ENCODE measurements at places on chromosomes 2 and 18. TPM values are rescaled to one million over a fixed set of nuclear protein-coding genes. Genes with fewer than 3 reads are reported as not detected.
A peak's percentile ranks its signal among the peaks of the same experiment; 100 is the strongest.

CYTIP gene
- polyA plus RNA-seq: 1.5 TPM

DNA sequence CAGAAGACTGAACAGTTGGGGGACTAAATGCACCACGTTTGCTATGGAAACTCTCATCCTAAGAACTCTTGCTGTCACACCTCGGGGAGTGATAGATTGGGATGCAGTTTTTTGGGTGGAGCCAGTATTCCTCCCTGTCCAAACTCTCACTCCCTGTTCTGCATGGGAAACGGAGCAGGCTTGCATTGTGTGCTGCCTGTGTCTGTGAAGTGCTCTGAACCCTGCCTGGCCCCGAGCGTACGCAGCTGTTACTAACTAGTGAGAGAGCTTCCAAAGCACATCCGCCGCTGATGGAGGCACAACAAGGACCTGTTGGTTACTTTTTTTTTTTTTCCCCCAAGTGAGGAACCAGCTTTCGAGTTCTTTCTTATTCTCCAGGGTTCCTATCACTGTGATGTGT lies 195.5 kb downstream of the ANAPC1 start:
- DNase-seq: no peak

- no peak for DNase-seq
Observed at GRCh38 chr2:219247678-219248642, 2.7 kb downstream of the STK16 start.

GRCh38 chr18:49398331-49398730 lies 62.1 kb downstream of the DYM start:
- no peak for DNase-seq

DNA sequence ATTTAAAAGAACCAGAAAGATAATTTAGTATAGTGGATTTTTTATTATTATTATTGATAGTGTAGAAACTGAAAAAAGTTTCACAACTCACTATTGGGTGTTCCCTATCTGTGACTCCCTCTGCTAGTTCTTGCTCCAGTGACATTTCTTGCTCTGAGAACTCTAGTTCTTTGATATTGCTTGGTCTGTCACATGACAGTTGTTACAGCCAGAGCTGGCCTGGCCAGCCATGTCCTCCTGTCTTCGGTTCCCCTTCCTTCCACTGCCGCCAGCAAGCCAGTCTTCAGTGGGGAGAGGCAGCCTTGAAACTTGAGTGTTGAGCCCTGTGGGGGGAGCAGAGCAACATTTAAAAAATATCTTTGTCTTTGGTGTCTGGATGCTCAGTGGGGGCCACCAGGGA lies 7.6 kb upstream of the THOC1 start:
- no peak for DNase-seq

GRCh38 chr2:28904295-28904694 lies 9.8 kb downstream of the WDR43 start:
- no peak for DNase-seq

TIA1 gene
- polyA plus RNA-seq: 567 TPM

DNA sequence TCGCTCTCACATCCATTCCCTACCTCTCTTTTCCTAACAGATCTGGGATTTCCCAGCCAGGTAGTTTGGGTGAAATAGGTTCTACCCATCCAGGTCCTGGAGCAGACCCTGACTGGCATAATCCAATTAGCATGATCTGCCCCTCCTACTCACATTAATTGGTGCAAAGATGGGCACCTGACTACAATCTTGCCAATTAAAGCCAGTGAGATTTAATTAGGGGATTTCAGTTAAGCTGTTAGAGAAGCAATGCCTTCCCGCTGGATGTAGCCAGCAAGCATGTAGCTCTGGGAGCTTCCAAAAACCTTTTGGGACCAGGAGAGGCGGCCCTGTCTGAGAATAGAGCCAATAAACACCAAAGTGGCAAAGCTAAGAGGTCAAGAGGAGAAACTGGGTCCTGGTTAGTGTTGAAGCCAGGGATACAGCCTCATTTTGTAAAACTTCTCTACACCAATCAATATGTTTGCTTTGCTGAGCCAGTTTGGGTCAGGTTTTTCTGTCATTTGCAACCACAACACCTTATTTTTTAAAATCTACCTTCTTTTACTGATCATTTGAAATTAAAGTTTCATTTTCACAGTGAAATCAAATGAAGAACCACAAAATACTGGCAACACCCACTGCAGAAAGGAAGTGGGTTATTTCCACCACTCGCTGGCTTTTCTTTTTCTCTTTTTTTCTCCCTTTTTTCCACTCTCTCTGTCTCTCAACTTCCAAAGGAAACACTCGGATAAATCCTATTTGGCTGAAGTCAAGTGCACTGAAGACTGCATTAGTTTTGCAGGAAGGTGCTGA lies 3.2 kb upstream of the TTC39C start:
- DNase-seq: no peak

DNA sequence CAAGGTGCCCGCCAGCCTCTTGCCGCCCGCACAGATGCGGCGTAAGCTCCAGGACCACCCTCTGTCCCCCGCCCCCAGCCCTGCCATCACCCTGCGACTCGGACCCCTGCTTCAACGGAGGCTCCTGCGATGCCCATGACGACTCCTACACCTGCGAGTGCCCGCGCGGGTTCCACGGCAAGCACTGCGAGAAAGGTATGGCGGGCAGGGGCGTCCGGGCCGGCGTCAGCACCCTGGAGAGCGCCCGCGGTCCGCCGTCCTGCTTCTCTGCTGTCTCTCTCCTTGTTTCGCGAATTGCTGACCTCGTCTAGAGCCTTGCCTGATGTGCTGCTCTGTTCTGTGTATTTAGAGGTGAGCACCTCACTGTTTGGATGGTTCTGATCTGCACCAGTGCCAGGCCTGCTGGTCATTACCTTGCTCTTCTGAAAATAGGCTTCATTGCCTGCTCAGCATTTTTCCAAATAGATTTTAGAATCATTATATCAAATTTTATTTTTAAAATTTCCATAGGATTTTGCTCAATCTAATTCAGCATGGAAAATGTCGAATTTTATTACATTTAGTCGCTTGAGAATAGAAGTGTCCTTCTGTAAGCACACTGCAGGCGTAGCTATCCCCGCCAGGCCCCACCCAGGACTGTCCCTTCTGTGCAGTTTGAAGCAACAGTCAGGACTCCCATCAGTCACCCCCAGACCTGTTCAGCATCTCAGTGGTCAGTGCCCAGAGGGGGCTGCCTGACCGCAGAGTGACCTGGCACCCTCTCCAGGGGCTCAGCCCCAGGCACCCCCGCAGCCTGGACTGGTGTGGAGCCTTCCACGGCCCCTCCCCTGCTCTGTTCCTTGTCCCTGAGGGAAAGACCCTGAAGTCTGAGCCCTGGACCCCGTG lies 51.6 kb downstream of the SNED1 start:
- no peak for DNase-seq

C2orf78 gene
- not detected for polyA plus RNA-seq

DNA sequence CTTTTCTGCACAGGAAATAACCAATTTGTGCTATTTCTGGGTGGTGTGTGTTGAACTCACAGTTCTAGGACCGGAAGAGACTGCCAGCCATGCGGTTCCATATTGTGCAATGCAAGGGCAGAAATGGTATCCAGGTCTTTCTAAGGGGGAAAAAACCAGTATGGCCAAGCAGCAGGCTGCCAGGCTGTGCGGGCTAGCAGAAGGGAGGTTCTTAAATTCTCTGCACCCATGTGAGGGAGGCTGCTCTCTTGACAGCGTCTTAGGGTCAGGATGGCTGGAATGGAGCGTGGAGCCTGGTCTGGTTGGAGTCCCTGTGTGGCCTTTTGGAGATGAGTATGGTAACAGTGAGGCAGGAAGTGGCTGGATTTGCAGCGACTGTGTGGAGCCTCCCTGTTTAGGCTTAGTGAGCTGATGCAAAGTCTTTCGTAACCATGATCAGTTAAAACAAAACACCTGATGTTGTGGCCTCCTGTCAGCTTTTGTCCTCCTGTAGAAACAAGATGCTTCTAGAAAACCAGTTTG lies 52.6 kb downstream of the NCK2 start:
- DNase-seq: no peak

ETAA1 gene
- polyA plus RNA-seq: 31.1 TPM

DNA sequence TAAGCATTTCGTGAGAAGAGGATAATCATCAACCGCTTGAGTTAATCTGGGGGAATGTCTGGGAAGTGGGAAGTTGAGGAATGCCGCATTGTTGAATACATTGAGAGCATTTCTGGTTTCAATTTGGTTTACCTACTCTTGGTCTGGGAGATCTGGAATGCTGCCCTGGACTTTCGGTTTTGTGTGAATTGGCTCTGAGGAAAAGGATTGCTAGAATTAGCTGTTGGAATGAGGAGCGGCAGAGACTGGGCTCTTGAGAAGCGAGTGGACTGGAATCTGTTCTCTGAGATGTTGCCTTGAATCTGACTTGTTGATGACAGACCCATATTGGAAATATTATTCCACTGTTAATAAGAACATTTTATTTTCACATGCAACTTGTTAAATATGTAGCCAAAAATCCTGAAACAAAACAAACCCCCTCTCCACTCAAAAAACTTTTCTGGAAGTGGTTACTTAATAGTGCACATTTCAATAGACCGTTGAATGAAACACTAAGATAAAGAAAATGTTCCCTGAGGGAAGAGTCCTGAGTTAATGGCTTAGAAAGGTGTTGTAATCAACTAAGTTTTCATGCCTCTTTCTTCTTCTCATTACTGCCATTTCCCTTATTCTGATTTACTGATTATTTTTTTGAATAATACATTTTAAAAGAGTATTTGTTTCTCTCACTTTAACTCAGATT lies 50.8 kb downstream of the PTPRM start:
- DNase-seq: peak; percentile 69

DNA sequence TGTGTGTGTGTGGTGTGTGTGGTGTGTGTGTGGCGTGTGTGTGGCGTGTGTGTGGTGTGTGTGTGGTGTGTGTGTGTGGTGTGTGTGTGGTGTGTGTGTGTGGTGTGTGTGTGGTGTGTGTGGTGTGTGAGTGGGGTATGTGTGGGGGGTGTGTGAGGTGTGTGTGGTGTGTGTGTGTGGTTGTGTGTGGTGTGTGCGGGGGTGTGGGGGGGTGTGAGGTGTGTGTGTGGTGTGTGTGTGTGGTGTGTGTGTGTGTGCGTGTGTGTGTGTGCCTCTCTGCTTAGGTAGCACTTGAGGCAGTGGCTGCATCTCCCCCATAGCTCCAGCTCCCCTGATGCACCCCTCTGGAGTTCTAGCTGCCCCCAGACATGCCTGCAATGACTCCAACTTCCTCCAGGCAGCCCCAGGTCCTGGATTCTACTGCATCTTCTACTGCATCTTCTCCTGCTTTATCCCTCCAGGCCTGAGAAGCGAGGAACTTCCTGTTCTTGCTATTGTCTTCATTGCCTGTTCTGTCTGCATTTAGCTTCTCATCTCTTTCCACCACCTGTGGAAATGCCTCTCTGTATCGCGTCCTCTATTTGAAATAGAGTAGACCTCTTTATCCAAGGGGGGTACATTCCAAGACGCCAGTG lies 22.2 kb upstream of the MLPH start:
- DNase-seq: no peak

DNA sequence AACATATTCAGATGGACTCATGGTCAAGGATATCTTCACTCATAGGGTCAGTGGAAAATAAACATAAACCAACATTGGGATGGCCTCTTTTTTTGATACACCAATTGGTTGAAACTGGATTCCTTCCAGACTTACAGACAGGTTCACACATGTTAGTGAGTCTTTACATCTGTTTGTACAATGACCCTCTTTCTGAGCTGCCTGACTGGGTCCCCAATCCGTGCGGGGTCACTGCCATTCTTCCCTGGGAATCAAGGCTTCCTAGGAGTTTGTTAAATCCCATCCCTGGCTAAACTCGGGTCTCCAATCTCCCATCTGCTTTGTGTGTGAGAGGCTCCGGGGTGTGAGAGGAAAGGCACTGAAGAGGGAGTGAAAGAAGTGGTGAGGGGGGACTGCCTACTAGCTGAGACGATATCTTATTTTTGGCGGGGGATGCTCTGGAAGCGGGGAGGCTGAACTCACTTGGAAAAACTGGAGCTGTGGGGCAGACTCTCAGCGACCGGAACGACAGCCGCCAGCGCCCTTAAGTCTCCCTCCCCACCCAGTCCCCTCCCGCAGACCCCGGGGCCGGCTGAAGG lies 487 bp downstream of the STARD6 start:
- no peak for DNase-seq

GRCh38 chr2:15760232-15760910 lies 168.7 kb downstream of the DDX1 start:
- no peak for DNase-seq

L3MBTL4 gene
- polyA plus RNA-seq: 7.2 TPM

UGT1A9 gene
- polyA plus RNA-seq: not detected

DUSP11 gene
- polyA plus RNA-seq: 34.3 TPM

- no peak for DNase-seq
Observed at GRCh38 chr18:32337821-32338220, 132.9 kb downstream of the GAREM1 start.

GRCh38 chr18:45157576-45157975 lies 457.7 kb upstream of the SLC14A2 start:
- no peak for DNase-seq

ZAP70 gene
- 1.4 TPM for polyA plus RNA-seq

GRCh38 chr2:121351521-121352318 lies 66.7 kb upstream of the TFCP2L1 start:
- DNase-seq: no peak

TACR1 gene
- 1.8 TPM for polyA plus RNA-seq

DNA sequence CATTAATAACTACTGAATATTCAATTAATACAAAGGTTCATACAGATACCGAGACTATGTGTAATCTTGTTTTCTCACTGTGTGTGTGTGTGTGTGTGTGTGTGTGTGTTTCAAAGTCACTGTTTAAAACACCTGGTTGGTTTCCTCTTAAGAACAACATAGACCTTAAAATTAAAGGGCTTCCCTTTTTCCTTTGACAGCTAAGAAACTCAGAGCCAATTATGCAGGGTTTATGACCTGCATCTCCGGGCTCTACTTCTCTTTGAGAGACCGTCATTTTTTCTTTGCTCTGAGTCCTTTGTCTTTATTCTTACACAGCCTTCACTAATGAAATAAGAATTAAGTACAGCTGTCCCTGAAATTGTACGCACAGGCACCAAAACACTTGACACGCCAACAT lies 145.6 kb downstream of the HDAC4 start:
- no peak for DNase-seq

DNA sequence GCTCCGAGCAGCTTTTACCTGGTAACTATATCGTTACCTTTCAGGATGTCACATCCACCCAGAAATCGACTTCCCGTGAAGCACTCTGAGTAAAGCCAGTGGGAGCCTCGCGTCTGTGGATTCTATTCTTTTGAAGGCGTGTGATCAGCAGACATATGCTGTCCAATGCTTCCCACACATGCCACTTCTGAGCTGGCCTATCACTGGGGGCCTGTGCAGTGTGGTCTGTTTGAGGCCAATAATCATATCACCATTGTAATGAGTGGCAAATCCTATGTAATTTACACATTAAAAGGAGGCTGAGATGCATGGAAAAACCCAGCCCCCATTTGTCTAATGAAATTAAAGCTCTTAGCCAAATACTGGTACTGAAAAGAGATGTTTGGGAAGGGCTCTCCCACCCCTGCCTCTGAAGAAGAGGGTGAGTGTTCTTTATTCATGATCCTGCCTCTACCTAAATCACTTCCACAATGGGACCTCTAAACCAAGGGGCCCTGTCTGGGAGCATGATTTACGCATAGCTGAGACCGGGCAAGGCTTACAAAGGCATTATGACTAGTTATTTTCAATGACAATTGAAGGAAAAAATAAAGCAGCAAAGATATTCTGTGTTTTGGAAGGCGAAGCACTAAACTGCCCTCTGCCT lies 686.8 kb downstream of the ZEB2 start:
- DNase-seq: no peak

ARPC2 gene
- polyA plus RNA-seq: 266 TPM
